Heart right ventricle (tissue), 16 donors: ENCODE measurements at places on chromosomes 13 and 19. TPM values are rescaled to one million over a fixed set of nuclear protein-coding genes. Genes with fewer than 3 reads are reported as not detected.

DNA sequence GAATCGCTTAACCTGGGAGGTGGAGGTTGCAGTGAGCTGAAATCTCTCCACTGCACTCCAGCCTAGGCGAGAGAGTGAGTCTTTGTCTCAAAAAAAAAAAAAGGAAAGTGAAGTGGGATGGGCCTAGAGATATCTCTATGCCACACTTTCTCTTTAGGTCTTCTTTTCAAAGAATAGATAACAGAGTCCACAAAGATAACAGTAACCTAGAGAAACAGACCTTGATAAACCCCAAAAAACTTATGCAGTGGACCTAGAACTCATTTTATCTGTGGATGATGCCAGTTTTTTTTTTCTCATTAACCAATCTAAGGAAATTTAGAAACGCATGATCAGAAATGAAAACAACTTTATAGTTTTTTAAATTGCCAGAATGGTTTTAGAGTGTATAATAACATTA lies 227.4 kb downstream of the LHFPL6 start:
- DNase-seq, result no peak

The REEP6 gene
- total RNA-seq, result 2.7 TPM

DNA sequence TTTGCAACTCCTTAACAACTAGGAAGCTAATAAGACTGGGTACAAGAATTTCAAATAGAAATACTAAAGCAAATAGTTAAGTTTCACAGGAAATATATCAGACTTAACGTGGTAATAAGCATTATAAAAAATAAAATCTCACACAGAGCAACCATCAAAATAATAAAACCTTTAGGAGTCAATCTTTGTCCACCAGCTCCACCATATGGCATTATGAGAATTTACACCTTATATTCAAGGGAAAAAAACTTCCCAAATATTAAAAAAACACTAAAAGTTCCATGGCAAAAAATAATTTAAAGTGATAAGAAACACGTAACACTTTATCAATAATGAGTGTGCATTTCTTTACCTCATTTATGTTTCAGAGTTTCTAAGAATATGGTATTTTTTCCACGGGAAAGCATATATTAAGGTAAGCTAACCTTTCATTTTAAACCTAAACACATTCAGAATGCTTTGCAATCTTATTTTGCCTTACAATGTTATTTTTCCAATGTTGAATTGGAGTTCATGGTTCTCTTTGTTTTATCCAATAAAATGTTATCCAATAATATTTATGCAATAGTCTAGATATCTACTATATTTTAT lies 423.2 kb upstream of the SGCG start:
- DNase-seq, result no peak

GRCh38 chr13:79740991-79741390 lies 260.0 kb downstream of the NDFIP2 start:
- DNase-seq, result peak; percentile 14

- DNase-seq, result no peak
Measured at GRCh38 chr13:26562512-26562890, 5.0 kb downstream of the WASF3 start.

DNA sequence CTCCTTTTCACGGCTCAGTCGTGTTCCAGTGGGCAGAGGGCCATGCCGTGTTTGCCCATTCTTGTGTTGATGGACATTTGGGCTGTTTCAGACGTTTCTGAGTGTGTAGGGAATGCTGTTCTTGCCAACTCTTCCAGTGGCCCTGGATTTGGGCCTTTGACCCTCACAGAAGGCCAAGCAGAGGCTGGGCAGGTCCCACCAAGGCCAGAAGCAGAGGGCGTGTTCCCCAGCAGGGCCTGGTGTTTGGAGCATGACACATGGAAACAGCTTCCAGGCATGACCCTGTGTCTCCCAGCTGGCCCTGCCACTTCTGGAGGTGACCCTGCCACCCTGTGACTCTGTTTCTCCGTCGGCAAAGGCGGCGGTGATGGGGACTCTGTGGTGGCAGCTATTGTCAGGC lies 35.9 kb downstream of the EFNA2 start:
- DNase-seq, result no peak

DNA sequence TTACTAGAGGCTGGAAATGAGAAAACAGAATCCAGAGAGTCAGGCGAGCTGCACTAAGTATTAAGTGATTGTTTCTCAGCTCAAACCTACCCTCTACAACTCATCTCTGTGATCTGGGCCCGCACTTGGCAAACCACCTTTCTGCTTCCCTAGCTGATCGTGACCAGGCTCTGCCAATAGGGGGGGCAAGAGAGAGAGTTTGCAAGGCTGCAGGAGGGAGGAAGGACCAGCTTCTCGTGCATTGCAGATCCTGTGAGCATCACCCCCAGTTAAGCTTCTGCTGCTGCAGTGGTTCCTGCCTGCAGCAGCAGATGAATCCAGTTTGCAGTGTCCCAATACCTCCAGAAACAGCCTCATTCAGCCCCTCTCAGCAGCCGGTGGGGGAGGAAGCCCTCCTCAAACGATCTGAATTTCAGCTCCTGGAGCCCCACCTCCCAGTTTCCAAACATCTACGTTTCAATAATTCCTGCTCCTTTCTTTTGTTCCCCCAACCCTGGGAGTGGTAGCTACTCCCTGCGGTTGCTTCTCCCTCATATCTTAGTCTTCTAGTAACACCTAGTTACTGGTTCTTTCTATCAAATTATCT lies 20.0 kb downstream of the XRCC1 start:
- no peak for DNase-seq

GRCh38 chr19:40081411-40081810 lies 9.3 kb downstream of the ZNF780A start:
- no peak for DNase-seq

The ARHGEF7 gene
- total RNA-seq, result 54.2 TPM
